Neural crest cell (in vitro differentiated cells): ENCODE measurements at places on chromosomes 16 and 17. TPM values are rescaled to one million over a fixed set of nuclear protein-coding genes. Genes with fewer than 3 reads are reported as not detected.

The AGRP gene
- not detected in 2 replicates for total RNA-seq

The CDH13 gene
- total RNA-seq = 1.1 and 1.4 TPM in 2 replicates

The MRPS7 gene
- 84.7 and 86.4 TPM in 2 replicates for total RNA-seq

The SEPHS2 gene
- 29.6 and 30.5 TPM in 2 replicates for total RNA-seq

The DCXR gene
- total RNA-seq = 198 and 199 TPM in 2 replicates

The ITGB3 gene
- total RNA-seq = 0.09 and 0.11 TPM in 2 replicates

The STAT3 gene
- total RNA-seq = 38.0 and 40.9 TPM in 2 replicates

The CES1 gene
- total RNA-seq = 0.58 TPM in 1 of 2 replicates, not detected in the other

The SPDYE4 gene
- total RNA-seq = not detected in 2 replicates

The ZNF830 gene
- 21.2 TPM in 2 replicates for total RNA-seq

The CACNG3 gene
- not detected in 2 replicates for total RNA-seq

The RND2 gene
- 15.3 and 17.8 TPM in 2 replicates for total RNA-seq

DNA sequence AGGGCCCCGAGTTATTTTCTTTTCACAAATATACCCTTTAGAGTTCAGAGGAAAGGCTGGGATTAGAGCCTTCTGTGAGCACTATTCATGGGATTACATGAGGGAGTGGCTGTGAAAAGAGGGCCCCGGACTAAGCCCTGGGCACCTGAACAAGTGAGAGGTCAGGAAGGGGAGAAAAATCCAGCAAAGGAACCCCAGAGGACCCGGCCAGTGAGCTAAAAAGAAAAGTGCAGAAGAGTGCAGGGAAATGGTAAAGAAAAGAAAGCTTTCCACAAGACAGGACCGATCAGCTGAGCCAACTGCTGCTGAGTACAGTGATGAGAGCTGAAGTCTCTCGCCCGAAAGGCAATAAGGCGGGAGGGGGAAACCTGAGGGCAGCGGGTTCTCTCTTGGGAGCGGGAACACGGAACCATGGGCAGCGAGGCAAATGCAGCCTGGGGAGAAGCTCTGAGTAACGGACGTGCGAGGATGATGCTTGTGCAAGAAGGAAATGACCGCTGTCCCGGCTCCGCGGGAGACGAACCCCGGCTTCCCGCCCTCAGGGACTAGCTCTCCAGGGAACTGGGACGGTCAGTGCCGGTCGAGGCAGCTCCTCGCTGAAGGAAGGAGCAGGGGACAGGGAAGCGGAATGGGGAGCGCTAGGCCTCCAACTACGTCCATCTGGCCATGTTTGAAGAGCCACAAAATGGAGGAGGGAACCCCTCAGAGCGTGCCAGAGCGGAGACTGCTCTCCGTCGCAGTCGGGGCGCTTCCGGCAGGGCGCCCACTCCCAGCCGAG is 665 bp upstream of the ALDH3A2 start:
- no peak for DNase-seq

GRCh38 chr17:6021011-6021400 is 49.2 kb upstream of the WSCD1 start:
- DNase-seq = no peak

DNA sequence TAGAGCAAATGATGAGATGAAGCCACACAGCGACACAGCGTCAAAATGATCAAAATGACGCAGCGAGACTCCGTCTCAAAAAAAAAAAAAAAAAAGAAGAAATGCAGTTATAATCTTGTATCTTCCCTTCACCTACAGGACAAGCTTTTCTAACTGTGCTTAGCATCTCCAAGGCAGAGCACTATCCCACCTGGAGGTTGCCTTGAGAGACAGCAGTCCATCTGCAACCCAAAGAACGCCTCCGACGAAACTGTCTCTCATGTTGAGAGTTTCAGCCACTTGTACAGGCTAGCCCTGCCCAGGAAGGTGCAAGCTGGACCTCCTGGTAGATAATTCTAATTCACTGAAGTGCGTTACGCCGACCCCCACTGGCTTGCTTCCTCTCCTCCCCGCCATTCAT is 46.7 kb upstream of the GCSH start:
- no peak for DNase-seq

GRCh38 chr17:27407916-27408864 is 48.1 kb upstream of the KSR1 start:
- DNase-seq = no peak

DNA sequence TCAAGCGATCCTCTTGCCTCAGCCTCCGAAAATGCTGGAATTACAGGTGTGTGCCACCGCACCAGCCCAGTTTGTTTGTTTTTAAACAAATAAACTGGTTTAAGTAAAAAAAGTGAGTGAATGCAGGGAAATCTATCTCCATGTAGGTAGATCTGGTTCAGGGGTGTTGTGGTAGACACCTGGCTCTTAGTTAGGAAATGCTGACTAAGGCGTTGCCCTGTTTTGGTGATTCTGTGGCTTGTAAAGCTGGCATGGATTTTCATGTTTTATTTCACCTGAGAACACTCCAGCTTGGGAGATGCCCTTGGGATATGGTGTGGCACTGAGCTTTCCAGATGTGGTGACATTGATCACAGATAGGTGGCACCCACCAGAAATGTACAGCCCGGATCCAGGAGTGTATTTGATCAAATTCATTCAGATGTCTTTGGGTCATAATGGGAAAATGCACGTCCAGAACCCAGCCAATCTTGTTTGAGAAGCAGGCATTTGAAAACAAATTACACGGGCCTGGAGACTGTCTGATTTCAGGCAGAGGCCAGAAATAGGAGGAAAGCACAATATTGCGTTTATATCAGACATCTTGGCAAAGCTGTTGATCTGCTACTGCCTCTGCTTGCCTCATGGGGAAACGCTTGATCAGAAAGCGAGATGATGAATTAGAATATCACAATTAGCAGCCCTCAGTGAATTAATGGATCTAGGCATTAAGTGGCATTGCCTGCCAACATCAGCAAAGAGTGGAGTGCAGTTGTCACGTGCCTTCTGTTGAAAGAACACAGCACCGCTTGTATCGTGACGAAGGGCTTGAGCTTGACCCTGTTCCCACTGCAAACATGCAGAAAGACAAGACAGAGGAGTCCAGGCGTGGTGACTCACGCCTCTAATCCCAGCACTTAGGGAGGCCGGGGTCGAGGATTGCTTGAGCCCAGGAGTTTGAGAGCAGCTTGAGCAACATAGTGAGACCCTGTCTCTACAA is 7.3 kb upstream of the IL34 start:
- DNase-seq = no peak

DNA sequence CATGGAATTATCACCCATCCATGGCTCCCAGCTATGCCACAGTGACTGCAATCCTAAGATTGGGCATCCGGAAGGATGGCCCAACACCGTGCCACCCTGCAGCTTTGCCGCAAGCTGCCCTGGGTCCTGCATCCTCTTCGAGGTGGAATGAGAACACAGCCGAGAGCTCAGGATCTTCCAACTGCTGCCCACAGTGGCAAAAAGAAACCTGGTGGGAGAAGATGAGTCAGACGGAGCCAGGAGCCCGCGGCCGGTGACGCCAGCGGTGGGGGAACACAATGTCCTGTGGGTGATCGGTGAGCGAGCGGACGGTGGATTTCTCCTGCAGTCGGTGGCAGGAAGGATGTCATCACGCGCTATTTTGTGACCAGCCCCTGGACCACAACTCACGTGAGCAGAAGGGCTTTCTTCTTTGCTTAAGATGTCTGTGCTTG is 20.1 kb downstream of the CD7 start:
- no peak for DNase-seq

DNA sequence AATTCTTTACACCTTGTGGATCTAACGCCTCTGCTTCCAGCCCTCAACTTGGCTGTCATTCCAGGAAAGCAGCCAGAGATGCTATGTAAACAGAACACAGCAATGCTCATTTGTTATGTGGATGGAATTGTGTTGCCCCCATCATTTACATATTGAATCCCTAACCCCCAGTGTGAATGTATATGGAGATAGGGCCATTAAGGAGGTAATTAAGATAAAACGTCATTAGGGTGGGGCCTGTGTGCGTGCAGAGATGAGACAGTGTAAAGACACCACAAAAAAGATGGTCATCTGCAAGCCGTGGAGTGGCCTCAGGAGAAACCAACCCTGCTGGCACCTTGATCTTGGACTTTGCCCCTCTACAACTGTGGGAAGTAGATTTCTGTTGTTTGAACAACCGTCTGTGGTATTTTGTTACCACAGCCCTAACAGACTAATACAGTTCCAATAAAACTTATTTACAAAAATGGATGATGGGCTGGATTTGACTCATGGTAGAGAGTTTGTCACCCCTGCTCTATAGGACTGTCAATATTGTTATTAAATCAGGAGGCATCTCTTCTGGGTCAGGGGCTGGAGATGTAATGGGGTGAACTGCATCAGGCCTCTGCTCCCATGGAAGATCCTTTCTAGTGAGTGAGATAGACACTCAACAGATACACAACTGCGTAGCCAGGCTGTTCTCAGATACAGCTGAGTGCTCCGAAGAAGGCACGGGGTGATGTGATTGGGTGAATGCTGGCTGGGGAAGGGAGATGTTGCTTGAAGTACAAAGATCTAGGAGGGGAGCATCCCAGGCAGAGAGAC is 339.0 kb downstream of the SNX29 start:
- no peak for DNase-seq
